Large intestine (tissue), 12 donors: ENCODE measurements at places on chromosomes 16 and 17. TPM values are rescaled to one million over a fixed set of nuclear protein-coding genes. Genes with fewer than 3 reads are reported as not detected.

MMP28 gene
- polyA plus RNA-seq: 7.5 TPM

EFNB3 gene
- polyA plus RNA-seq: 7.4 TPM

SLC16A6 gene
- 0.27 TPM for polyA plus RNA-seq

- no peak overlapping the region for H3K4me3 ChIP-seq
- no peak overlapping the region for H3K27ac ChIP-seq
- no peaks in the 10 kb centered on the region for H3K27me3 ChIP-seq
- peaks cover 4% of the 10 kb centered on the region for H3K36me3 ChIP-seq
- no peak for DNase-seq
Observed at GRCh38 chr16:3842994-3843393, 37.5 kb downstream of the CREBBP start.

DNA sequence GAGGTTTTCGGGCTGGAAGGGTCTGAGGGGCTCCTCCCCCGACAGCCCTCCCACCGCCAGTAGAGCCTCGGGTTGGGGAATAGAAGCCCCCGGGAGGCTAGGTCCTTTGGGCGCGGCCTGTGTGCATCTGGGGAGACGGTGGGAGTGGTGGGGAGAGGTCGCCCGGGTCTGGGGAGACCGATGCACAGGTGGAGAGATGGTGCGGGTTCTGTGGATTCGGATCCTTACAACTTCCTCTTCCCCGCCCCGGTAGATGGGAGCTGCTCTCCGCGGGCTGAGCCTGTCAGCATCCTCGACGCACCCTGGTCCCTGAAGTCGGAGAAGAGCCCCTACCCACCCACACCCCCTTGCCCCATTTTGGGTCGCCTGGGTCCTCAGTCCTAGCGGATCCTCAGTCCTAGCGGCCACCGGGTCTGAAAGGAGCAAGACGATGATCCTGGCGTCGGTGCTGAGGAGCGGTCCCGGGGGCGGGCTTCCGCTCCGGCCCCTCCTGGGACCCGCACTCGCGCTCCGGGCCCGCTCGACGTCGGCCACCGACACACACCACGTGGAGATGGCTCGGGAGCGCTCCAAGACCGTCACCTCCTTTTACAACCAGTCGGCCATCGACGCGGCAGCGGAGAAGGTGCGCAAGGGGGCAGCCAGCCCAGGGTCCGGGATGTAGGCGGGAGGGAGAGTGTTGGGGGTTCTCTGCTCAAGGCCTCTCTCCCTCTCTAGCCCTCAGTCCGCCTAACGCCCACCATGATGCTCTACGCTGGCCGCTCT is 790 bp downstream of the BCKDK start:
- peaks cover 33% of the 10 kb centered on the region for H3K36me3 ChIP-seq
- no peaks in the 10 kb centered on the region for H3K27me3 ChIP-seq
- no peak overlapping the region for H3K27ac ChIP-seq

GRCh38 chr17:57275071-57275764 is 18.9 kb downstream of the MSI2 start:
- H3K27me3 ChIP-seq: no peaks in the 10 kb centered on the region
- H3K36me3 ChIP-seq: peaks cover 49% of the 10 kb centered on the region
- H3K4me1 ChIP-seq: peaks cover 10% of the 10 kb centered on the region
- H3K27ac ChIP-seq: no peak overlapping the region

PDILT gene
- not detected for polyA plus RNA-seq

DNA sequence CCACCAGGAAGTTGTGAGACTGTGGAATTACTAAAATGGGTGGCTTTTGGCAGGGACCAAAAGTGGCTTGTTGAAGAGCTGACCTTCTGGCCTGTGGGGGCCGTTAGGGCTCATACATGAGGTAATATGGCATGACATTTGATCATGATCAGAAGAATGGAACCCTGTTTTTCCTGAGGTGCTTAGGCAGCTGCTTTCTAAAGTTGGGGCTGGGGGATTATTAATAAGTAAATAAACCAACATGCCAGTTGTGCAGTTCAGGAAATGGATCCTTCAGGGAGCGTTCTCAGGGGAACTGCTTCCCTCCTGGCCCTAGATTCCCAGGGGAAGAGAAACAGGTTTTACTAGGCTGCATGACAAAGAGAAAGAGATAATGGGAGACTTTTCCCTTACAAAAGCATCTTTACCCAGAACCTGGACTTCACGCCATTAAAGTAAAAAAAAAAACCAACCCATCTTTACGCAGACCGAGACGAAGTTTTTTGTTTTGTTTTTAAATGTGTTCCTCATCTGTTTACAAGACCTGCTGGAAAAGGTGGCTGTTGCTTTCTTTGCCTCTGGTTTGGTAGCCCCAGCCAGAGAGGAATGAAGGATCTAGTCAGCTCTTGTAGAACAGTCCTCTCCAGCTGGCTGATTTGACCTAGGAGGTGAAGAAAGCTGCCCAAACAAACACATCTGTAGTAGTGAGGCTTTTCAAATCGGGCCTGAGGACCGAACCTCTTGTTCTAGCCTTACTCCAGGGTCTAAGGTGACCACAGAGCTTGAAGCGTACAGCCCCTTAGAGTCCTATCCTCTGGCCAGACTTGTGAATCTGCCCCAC is 22.7 kb downstream of the YPEL2 start:
- H3K36me3 ChIP-seq: peaks cover 39% of the 10 kb centered on the region
- H3K27ac ChIP-seq: no peak overlapping the region
- no peaks in the 10 kb centered on the region for H3K4me1 ChIP-seq
- H3K4me3 ChIP-seq: no peak overlapping the region

DNA sequence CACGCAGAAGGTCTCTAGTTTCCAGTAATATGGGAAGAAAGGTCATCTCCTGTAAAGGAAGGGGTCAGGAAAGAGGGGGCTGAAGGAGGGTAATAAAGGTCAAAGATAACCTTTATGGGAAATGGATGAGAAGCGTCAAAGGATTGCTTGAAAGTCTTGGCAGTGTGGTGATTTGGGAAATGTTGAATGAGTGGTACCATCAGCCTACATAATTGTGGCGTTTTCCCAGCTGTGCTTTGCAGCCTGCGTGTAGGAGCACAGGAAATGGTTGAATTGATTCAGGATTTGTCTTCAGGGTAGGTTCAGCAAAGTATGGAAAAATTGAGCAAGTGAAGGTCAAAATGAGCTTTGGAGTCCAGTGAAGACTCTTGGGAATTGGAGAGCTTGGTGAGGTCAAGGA is 115.8 kb upstream of the NOL11 start:
- no peaks in the 10 kb centered on the region for H3K4me1 ChIP-seq
- no peak overlapping the region for H3K4me3 ChIP-seq
- no peak for DNase-seq
- no peaks in the 10 kb centered on the region for H3K36me3 ChIP-seq

DNA sequence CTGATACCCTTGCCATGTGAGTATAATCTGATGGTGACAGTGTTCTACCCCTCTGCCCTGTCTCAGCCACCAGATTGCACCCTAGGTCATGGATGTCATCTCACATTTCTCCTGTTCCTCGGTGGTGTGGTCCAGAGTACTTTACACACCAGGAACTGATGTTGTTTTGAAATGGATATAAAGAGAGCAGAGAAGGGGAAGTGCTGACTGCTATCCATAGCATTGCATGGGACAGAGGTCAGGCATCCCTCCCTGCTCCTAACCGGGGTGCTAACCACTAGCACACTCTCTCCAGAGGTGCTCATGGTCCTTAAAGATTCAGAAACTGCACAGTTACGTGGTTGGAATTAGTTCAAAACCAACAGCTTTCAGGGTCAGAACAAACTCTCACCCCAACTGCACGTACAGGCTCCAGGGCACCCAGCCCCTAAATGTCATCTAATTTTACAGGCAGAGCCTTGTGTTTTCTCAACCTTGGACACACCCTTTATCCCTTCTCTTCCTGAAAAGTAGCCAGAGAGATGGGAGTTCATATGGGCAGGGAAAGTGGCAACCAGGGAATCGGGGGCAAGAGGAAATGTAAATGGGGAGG is 16.3 kb downstream of the TTLL6 start:
- peak overlapping the region; percentile 7 for H3K27ac ChIP-seq
- peaks cover 54% of the 10 kb centered on the region for H3K4me1 ChIP-seq
- no peak for DNase-seq
- no peaks in the 10 kb centered on the region for H3K27me3 ChIP-seq

PSMB10 gene
- 99.2 TPM for polyA plus RNA-seq

GRCh38 chr16:398561-399339 is 1.8 kb downstream of the NME4 start:
- no peak for DNase-seq
- peaks cover 13% of the 10 kb centered on the region for H3K36me3 ChIP-seq
- H3K4me3 ChIP-seq: no peak overlapping the region
- H3K27ac ChIP-seq: peak overlapping the region; percentile 16

- peaks cover 14% of the 10 kb centered on the region for H3K36me3 ChIP-seq
- no peaks in the 10 kb centered on the region for H3K27me3 ChIP-seq
- no peak overlapping the region for H3K27ac ChIP-seq
Observed at GRCh38 chr17:39186481-39187002, 10.9 kb downstream of the CACNB1 start.

DNA sequence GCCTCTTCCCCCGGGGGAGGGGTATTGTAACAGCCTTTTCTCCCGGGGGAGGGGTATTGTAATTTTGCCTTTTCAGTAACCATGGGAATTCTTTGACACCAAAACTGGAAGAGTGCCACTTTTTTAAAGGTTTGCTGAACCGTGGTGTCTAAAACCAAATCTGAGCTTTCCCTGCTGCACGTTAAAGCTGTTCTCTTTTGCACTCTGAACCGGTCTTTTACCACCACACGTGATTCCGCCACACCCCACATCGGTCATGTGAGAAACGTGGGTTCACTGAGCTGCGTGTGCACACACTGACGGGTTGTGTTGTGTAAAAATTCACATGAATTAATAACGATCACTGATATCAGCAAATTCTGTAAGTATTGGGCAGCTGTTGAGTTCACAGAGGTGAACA is 9.2 kb upstream of the ACSF3 start:
- H3K27ac ChIP-seq: no peak overlapping the region
- peak; percentile 40 for DNase-seq
- no peaks in the 10 kb centered on the region for H3K4me1 ChIP-seq
- H3K36me3 ChIP-seq: no peaks in the 10 kb centered on the region
- no peak overlapping the region for H3K4me3 ChIP-seq

SYT17 gene
- 8.2 TPM for polyA plus RNA-seq

GRCh38 chr16:54284319-54284930 is 2.2 kb downstream of the IRX3 start:
- DNase-seq: no peak
- no peak overlapping the region for H3K4me3 ChIP-seq
- no peak overlapping the region for H3K27ac ChIP-seq
- H3K36me3 ChIP-seq: no peaks in the 10 kb centered on the region
- H3K27me3 ChIP-seq: peaks cover 97% of the 10 kb centered on the region
- peaks cover 11% of the 10 kb centered on the region for H3K4me1 ChIP-seq

KRT12 gene
- 0.16 TPM for polyA plus RNA-seq

DNA sequence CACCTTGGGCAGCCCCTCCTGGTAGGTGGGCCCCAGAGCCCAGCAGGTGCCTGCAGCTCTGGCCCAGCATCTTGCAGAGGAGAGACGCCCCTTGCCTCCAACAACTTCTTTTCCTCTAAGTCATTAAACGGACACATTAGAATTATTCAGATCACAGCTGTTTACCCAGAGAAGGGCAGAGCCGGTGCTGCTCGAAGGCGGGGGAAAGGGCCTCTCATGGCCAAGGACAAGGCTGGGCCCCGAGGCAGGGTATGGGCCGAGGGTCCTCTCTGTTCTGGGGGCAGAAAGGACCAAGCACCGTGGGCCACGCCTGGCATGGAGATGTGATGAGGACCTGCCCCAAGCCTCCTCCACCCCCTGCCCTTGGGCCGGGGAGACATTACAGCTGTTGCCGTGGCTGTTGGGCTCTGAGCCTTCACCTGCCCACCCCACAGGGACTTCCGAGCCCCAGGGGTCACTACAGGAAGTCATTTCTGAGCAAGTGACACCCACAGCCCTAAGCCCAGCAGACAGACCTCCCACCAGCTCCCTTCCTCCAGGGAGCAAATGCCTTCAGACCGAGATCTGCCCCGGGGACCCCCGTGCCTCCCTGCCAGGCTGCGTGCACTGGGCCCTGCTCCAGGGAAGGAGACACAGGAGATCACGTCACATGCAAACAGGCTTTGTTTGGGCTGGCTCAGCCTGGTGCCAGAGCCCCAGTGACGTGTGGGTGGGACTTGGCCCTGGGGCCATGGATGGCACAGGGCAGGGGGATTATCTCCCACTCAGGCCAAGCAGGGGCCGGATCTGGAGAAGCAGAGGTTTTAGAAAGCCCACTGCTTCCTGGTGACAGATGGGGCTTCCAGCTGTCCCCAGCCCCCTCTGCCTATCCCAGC is 699 bp upstream of the PVALEF start:
- H3K27ac ChIP-seq: peak overlapping the region; percentile 92
- H3K4me1 ChIP-seq: peaks cover 38% of the 10 kb centered on the region
- H3K4me3 ChIP-seq: peak overlapping the region; percentile 83
- H3K27me3 ChIP-seq: peaks cover 2% of the 10 kb centered on the region
- H3K36me3 ChIP-seq: no peaks in the 10 kb centered on the region

DNA sequence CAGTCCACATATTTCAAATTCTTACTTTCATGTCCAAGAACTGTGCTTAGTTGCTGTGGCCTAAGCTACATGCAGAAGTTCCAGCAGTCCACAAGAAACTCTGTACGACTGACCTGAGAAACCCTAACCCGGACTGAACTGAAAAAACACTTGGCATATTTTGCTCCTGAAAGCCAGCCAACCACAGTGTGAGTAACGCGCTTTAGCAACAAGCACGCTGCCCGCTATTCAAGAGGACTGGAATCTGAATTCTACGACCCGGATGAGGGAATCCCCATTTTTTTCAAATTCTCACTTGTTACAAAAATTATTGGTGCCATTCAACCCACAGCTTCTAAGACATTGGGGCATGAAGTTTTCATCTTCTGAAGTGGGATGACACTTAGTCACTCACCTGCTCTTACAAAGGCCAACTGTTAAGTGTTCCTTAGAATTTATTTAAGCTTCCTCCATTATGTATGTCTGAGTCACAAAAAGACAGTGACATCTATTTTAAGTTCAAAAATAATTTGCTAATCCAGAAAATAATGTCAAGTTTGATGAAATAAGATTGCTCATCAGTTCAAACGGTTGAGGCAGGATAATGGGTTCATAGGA is 78.7 kb downstream of the CDYL2 start:
- H3K27me3 ChIP-seq: no peaks in the 10 kb centered on the region
- no peak overlapping the region for H3K4me3 ChIP-seq
- no peak for DNase-seq
- H3K4me1 ChIP-seq: no peaks in the 10 kb centered on the region
- H3K27ac ChIP-seq: no peak overlapping the region
- no peaks in the 10 kb centered on the region for H3K36me3 ChIP-seq

DNA sequence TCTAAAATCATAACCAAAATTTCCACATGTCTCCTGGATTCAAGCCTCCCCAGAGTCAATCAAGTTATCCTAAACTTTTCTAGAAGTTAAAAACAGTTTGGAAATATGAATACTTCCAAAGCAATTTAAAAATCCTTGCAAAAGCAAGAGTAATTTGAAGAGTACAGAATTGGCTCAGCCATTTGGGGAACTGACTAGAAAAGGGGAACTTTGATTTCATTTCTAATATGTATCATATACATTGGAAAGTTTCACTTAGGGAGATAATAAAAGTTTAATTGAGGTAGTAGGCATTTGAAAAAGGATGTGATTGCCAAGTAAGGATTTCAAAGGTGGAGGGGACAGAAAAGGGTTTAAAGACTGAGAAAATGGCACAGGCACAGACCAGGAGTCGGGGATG is 9.0 kb upstream of the SLFN12L start:
- H3K27ac ChIP-seq: no peak overlapping the region
- no peaks in the 10 kb centered on the region for H3K36me3 ChIP-seq
- no peak for DNase-seq
- H3K4me1 ChIP-seq: no peaks in the 10 kb centered on the region
